ENCODE measurements at places on chromosomes 1 and 21.

GRCh38 chr1:170789063-170789462 lies 125.1 kb downstream of the PRRX1 start:
- no peak for DNase-seq

- no peak for DNase-seq
Observed at GRCh38 chr1:241934201-241934848, 23.2 kb upstream of the BECN2 start.

- no peak for DNase-seq
Observed at GRCh38 chr1:59340411-59341307, 43.8 kb downstream of the FGGY start.

DNA sequence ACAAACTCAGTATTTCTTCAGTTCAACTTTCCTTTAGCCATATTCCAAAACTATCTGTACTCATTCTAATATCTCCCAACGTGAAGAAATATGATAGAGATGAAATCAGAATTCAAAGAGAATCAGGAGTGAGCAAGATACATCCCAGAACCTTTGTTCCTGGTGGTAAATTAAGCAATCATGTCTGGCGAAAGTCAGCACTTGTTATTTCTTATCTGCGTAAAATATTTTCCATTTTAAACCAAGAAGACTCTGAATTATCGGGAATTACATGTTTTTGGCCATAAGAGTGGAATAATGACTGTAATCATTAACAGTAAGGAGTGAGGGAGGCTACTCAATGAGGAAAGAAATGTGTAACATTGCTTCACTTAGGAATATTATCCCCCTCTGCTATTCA lies 253.7 kb downstream of the PDE4B start:
- no peak for DNase-seq

DNA sequence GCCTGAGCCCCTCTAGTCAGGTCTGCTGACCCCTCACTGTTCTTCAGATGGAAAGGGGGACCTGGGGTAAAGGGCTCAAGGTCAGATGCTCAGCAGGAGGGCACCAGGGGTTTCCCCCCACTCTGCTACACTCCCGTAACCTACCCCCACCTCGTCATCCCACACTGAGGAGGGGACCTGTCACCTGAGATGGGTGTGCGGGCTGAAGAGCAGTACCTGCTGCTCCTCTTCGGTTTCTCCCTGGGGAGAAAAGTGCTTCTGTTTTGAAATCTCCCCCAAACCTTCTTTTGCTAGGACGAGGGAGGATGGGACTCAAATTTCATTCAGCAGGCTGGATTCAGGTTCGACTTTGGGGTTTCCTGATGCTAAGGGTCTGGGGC lies 65.2 kb downstream of the SYT2 start:
- no peak for DNase-seq

- DNase-seq, result no peak
Observed at GRCh38 chr1:108816049-108816893, 40.6 kb downstream of the AKNAD1 start.

DNA sequence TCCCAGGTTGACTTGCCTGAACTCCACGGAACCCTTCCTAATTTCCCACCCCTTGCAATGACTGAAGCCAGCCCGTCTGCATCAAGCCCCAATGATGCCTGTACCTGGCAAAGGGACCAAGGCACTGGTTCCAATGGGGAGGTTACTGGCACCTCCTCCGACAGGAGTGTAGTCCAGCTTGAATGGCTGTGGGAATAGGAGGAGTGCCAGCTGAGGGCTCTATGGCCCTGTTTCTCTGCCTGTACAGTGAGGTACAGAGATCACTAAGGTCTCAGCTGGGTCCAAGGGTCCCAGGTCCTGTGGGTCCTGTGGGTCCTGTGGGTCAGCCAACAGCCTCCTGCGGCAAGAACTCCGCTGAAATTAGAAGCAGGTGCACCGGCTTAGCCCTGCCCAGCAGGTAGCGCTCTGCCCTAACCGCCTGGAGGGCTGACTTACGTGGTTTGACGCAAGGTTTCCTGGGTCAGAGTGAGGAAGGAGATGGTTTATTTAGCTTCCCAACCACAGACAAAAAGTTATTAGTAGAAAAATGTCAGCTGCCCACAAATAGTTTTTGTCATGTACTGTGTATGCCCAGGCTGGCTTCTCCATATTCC lies 9.9 kb upstream of the SPRR4 start:
- DNase-seq, result no peak

DNA sequence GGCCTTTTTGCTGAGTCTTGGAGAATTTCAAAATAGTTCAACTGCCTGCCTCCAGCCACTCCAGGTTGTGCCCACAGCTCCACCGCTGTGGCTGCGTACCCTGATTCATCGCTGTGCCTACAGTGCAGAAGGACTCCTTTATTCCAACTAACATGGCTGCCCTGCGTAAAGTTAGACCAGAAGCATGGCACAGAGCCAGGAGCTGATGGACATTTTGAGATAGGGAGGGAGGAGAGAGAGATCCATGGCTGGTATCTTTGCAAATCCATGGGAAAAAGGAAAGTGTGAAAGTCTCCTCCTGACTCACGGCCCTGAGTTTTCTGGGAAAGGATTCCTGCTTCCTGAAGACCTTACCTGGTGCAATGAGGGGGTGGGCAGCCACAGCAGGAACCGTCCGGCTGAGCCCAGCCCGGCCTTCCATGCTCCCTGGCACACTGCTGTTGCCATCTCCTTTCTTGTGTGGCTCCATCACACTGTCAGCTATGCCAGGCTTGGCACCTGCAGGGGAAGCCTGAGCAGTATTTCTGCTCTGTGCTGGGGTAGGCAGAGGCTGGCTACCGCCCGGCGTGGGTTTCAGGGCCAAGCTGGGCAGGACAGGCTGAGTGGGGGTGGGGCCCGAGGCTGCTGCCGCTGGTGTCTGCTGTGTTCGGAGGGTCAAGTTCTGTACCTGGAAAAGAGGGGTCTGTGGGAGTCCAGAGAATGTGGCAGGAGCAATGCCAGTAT lies 46.0 kb upstream of the A3GALT2 start:
- DNase-seq, result no peak

- no peak for DNase-seq
Observed at GRCh38 chr1:153639280-153639679, 5.4 kb downstream of the CHTOP start.
